ENCODE measurements at places on chromosomes 16 and 17.

GRCh38 chr17:34156741-34157589 is 98.1 kb upstream of the CCL2 start:
- DNase-seq = peak; percentile 35

GRCh38 chr16:69187446-69188235 is 677 bp downstream of the SNTB2 start:
- DNase-seq = peak; percentile 42

DNA sequence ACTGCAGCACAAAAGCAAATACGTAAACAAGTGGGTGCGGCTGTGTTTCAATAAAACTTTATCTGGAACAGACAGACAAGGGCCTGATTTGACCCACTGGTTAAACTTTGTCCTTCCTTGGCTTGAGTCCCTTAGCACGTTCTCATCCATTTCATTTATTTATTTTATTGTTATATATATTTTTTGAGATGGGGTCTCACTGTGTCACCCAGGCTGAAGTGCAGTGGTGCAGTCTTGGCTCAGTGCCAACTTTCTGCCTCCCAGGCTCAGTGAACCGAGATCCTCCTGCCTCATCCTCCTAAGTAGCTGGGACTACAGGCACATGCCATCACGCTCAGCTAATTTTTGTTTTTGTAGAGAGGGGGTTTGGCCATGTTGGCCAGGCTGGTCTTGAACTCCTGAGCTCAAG is 64.3 kb downstream of the MYH11 start:
- no peak for DNase-seq

- no peak for DNase-seq
These were observed 68.6 kb upstream of the GNG13 start for GRCh38 chr16:868846-869822.

DNA sequence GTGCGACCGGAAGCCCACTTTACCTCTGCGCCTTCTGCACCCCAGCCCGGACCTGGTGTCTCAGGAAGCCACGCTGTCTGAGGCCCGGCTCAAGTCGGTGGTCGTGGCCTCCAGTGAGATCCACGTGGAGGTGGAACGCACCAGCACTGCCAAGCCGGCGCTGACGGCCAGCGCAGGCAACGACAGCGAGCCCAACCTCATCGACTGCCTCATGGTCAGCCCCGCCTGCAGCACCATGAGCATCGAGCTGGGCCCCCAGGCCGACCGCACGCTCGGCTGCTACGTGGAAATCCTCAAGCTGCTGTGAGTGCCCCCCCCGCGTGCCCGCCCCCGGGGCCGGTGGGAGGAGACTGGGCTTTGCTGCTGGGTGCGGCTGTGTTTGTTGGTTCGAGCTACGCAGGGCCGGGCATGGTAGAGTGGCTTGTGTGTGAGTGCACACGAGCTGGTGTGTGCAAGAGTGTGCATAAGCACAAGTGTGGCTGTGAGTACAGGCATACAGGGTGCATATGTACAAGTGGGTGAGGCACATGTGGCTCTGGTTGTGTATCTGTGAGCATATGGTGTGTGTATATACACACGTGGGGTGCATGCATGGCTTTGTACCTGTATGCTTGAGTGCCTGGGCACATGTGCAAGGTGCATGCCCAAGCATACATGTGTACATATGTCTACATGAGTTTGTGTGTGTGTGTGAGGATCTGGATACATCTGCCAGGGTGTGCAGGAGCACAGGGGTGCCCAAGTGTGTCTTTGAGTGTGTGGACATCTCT is 100.6 kb upstream of the PLCG2 start:
- no peak for DNase-seq

DNA sequence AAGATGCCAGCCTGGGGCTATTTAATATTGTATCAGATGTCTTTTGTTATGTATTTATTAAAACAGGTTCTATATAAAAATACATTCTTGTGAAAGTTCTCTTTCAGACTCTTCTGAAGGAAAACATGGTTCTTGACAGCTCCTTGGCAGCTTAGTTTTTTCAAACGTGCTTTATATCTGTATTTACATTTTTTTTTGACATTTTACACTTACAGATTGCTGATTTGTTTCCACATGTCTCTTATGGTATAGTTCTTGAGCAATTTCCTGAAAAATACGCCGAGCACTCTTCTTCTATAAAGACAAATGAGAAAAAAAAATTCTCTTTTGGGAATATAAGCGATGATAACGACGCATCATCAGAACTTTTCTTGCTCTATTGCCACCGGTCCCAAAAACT is 9.5 kb downstream of the IGSF6 start:
- no peak for DNase-seq

Measured in neuronal stem cell (in vitro differentiated cells).